ENCODE measurements at places on chromosomes 1 and 21.

DNA sequence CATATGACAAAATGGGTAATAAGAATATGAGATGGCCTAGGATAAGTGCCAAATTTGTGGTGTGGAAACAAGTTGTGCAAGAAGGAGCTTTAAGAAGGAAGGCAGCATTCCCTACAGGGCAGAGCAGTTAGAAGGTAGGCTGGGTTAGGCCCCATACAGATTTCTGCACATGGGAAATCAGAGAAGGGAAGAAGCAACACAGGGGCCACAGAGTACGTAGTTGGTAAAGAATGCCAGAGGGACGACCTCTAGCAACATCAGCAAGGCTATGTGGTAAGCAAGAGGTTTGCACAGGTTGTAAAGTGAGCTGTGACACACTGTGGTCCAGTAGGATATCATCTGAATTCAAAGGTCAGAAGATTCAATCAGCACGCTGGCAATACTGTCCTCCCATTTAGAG lies 765.6 kb upstream of the B3GALT2 start:
- no peak for DNase-seq

DNA sequence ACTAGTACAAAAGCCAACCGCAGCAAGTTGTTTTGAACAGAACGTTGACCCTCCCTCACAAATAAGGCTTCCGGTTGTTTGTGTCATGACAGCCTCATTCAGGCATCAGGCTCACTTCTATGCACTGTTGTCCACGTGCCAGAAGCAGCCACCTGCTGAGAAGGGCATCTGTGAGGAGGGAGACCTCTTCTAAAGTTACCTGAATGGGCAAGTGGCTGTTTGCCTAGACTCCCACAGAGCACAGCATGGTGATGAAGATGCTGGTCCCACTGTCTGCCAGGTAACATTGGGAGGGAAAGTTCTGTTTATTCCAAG lies 176.1 kb downstream of the CLIC6 start:
- no peak for DNase-seq

DNA sequence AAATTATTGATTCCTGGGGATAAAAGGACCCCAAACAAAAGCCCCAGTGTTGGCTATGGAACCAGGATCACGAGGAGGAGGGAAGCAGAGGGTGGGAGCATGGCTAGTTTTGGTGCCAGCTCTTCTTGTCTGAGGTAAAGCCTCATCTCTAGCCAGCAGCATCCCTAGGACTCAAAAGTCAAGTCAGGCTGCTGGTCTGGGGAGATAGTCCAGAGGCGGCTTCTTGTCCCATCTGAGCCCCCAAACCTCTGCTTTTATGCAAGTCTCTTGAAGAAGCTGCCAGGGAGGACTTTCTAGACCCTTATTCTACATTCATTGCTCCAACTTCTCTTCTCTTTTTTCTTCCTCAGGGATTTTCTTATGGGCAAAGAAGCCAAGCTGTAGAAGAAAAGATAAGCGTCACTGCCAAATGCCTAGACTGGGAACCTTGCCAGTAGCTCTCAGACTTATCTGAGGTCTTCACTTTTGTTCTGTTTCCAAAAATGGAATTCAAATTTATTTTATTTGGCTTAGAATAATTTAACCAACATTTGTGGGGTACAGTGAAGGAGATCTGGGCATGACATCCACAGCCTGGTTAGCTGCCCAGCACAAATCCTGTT lies 6.9 kb upstream of the ANKRD35 start:
- no peak for DNase-seq

DNA sequence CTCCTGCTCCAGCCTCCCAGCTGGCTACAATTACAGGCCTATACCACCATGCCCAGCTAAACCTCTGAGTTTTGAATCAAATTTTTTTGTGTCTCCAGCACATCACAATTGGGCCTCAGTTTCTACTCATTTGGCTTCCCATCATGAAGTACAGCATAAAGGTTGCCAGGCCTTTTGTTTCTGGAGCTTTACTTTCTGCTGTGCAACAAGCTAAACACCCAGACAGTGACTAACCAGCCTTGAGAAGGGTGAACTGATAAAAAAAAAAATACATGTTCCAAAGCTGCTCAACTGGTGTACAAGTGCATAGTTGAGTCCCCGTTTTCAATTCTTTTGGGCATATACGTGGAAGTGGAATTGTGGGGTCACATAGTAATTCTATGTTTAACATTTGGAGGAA lies 25.1 kb downstream of the TIAM1 start:
- no peak for DNase-seq

DNA sequence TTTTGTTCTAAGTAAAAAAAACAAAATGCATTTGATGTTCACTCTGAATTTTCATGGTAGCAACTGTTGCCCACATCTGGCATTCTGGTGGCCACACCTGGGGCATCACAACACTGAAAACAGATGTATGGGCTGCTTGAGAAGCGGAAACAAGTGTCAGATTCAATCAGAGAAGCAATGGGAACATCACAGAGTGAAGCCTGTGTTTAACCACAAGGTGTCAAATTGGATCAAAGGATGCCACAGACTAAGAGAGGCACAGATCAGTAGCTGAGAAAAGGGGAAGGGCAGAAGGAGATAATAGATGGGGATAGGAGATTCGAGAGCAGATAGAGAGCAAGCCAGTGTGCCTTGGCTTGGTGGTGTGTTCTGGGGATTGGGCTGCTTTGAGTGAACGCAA lies 49.8 kb upstream of the MTF2 start:
- DNase-seq, result no peak

- DNase-seq, result no peak
These were observed 1.4 kb downstream of the RCC1 start for GRCh38 chr1:28507247-28507645.

GRCh38 chr1:115953180-115953579 lies 23.1 kb upstream of the SLC22A15 start:
- no peak for DNase-seq

DNA sequence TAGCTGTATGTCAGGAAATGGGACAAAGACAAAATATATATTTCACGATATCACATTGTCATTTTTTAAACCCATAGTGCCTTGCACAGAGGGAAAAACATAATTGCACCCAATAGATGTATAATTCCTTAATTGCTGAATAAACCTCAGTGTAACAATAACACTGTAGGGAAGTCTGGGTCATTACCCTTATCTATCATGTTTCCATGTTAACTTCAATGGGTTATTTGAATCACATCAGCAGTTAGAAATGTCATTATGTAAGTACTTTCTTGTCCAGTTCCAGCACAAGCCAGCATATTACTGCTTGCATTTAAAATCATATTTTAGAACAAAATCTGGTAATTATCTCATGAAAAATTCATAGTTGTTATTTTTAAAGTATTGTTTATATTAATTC lies 222.7 kb downstream of the HMCN1 start:
- no peak for DNase-seq

- no peak for DNase-seq
These were observed 30.7 kb downstream of the RPAP2 start for GRCh38 chr1:92329347-92330129.

Data from WTC11 (cell line).